ENCODE measurements at places on chromosomes 6 and 20.

- no peak for DNase-seq
These were observed 19.3 kb upstream of the TTK start for GRCh38 chr6:79985128-79985527.

GRCh38 chr6:101226677-101227135 is 166.8 kb upstream of the GRIK2 start:
- DNase-seq = no peak

GRCh38 chr6:73747289-73747688 is 51.3 kb downstream of the CD109 start:
- DNase-seq = no peak

DNA sequence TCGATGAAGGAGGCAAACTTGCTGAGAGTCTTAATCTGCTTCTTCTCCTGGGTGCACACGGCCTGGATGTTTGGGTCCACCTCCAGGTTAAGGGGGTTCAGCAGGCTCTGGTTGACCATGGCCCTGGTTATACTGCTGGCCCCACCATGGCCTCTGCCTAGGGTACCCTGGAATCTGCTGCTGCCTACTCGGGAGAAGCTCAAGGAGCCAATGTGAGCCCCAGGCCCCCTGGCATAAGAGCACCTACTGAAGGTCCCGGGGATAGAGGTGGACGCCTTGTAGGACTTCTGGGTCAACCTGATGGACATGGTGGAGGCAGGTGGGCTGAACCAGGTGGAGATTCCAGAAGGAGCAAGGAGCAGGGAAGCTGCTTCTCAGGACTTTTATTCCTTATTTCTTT is 17.9 kb upstream of the FKBP1C start:
- DNase-seq = no peak

DNA sequence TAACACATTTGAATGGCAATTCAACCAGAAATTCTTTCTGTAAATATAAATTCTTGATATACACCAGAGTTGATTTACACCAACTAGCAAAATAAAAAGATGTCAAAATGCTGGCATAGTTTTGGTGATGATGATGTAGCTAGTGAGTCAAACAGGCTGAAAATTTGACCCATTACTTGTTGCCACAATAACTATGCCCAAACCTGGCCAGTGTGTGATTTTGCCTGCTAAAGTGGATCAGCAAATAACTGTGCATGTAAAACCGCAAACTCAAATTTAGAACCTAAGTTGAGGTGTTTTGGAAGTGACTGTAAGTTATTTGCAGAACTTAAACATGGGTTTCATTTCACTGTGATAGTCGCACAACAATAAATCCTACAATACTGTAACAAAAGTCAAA is 125.9 kb downstream of the KIF6 start:
- no peak for DNase-seq

DNA sequence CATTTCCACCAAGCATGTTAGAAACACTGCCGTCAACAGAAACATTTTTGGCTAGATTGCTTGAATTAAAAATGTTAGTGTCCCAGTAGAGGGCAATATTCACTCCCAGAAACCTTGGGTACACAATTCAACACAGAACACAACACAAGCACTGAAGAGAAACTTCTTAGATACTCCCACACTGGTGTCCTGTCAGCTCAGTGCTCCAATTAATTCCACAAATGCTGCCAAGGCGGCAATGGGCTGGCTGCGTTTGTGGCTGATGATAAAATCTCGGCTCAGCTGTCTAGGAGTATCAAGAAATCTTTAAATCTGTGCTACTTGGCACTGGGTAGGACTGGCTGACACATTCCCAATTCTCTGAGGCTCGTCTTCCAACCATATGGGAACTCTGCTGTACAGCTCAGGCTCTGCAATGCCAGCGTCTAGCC is 39.3 kb downstream of the BEND3 start:
- DNase-seq = no peak

DNA sequence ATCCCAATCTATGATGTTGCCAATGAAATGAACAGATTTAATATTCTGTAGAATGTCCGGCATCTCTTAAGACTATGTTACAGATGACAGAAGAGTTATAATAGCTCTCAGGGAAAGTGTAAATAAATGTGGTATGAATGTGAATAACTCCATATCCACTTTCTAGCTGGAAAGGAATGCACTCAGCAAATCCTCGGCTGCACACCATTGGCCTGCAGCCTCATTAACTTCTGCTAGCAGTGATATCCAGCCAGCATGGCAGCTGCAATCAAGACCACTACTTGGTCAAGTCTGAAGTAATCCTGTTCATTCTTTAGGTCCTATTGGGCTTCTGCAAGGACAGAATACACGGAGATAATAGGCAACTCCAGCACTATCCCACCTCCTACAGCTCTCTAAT is 17.3 kb upstream of the MICA start:
- DNase-seq = no peak

- no peak for DNase-seq
These were observed 74.8 kb downstream of the JARID2 start for GRCh38 chr6:15320693-15321092.

DNA sequence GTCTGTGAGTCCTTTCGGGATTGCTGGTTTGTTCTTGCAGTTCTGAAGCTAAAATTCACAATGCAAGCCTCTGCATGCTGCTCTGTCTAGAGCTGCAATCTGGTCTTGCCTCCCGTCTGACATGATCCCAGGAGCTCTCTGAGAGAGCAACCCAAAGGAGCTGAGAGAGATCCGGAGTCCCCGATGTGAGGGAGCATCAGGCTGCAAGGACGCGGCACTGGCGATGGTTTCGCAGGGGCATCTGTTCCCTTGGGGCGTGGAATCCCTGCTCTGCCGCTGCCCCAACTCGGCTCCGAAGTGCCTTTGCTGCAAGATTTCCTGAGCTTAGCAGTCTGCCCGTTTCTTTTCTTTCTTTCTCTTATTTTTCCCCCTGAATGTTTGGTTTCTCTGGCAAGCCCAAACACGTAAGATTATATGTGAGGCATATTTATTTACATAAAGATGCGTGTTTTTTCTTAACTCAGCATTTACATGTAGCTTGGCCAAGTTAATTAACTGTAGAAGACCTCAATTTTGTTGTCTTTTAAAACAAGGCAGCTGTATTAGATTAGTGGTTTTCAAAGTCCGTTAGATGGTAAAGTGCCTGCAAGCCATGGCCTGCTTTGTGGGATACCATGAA is 873.0 kb downstream of the KIF16B start:
- DNase-seq = no peak

DNA sequence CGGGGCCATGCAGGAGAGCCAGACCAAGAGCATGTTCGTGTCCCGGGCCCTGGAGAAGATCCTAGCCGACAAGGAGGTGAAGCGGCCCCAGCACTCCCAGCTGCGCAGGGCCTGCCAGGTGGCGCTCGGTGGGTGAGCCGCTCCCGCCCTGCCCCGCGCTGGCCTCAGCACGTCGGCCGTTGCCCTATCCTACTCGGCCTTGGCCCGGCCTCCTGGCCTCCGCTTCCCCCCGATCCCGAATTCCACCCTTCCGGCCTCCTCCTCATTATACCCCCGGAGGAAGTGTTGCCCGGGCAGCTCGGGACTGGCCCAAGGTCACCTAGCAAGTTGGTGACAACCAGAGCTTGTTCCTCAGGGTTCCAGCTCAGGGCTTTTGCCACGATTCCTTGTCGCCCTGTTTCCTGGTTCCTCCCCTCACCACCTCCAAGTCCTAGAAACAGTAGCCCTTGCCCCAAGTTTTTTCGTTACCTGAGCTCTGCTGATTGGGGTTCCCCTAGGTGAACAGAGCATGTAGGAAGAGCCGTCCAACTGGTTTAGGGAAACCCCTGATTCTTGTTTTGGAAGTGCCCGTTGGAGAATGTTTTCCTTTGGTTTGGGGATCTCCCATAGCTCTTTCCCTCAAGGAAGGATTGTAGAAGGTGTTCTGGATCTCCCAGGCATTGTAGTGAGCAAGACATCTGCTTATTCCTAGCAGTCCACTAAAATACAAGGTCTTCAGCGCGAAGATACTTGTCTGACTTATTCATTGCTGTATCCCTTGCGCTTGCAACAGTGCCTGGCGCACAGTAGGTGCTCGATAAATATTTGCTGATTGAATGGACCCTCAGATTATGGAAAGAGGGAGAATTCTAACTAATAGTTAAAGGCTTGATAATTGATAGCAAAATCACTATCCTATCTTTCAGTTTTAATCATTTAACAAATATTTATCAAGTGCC is 641 bp downstream of the ARFGEF2 start:
- DNase-seq = no peak

GRCh38 chr6:56959938-56960337 is 5.0 kb downstream of the BEND6 start:
- DNase-seq = no peak

- no peak for DNase-seq
These were observed 78.7 kb upstream of the TMEM30A start for GRCh38 chr6:75363304-75363703.

DNA sequence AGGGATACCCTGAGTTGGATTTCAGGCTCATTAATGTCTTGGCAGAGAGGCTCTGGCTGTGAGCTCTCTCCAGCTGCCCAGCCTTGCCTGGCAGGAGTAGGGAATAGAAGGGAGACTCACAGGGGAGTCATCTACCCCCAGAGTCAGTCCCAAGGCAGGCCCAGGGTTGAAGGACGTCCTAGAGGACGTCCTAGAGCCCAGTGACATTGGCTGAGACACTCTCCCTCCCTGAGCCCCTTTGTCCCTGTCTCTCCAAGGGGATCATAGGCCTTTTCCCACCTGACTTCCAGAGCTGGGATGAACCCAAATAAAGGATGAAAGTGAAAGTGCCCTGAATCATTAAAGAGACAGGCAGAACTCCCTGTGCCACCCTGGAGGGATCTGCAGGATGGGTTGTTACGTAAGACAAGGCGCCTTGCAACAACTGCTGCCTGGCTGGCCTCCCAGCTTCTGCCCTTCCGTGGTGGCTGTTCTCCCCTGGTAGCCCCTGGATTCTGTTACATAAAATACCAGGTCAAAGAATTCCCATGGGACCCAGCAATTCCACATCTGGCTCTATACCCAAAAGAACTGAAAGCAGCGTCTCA is 53.6 kb upstream of the SIRPA start:
- DNase-seq = no peak

- no peak for DNase-seq
These were observed 12.9 kb upstream of the OCSTAMP start for GRCh38 chr20:46563170-46563859.

DNA sequence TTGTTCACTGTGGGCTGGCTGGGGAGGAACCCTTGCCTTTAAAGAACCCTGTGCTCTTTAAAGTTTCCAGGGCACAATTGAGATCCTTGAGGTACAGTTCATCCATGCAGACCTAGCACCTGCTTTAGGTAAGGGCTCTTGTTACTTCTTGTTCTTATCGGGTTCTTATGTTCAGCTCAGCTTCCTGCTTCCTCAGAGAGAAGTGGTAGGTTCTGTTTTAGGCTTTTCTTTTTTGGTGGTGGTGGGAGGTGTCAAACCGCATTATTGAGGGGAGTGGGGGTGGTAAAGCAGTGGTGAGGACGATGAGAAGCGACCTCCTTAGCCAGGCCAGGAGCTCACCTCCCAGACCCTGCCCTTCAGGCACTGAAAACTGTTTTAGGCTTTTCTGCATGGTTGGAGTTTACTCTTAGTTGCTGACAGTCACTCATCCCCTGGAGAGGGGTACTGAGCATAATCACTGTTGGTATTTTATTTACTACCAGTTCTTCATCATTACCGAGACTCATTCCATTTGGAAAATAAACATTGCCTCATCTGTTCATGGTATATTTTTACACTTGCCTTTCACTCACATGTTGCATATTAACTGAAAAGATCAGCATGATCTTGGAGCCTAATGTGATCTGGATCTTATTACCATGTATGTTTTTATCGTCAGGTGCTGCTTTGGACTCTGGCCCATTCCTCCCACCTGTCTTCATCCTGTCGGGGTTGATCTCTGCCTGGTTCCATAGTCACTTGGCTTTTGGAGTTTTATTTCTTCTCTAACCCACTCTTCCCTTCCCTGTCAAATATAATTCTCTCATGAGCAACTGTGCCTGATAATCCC is 35.4 kb downstream of the SLC16A10 start:
- no peak for DNase-seq

DNA sequence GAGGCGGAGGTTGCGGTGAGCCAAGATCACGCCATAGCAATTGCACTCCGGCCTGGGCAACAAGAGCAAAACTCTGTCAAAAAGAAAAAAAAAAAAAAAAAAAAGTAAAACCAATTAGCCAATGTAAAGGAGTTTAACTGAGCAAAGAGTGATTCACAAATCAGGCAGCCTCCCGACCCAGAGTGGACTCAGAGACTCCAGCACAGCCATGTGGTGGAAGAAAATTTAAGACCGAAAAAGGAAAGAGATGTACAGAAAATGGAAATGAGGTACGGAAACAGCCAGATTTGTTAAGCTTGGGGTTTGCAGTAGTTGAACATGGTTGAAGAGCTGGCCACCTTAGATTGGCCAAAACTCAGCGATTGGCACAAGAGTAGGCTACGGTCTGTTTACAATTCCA is 51.4 kb downstream of the ERMARD start:
- no peak for DNase-seq

DNA sequence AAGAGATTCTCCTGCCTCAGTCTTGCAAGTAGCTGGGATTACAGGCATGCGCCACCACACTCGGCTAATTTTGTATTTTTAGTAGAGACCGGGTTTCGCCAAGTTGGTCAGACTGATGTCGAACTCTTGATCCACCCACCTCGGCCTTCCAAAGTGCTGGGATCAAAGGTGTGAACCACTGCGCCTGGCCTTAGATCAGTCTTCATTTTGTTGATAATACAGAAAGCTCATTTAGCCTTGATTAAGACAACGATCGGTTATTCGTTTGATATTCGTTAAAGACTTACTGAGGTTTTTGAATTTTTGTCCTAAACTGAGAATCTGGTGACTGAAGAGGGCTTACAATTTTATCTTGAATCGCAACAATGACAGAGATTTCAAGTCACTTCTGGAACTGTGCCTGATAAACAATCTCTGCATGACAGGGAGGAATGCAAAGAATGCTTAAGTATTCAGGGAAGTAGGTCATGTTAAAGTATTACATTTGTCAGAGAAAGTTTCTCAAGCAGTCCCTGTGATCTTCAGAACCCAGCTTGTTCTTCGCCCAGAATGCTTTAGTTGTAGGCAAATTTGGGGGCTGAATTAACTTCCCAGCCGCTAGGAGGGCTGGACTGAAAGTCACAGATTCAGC is 14.8 kb downstream of the AKAP12 start:
- no peak for DNase-seq

DNA sequence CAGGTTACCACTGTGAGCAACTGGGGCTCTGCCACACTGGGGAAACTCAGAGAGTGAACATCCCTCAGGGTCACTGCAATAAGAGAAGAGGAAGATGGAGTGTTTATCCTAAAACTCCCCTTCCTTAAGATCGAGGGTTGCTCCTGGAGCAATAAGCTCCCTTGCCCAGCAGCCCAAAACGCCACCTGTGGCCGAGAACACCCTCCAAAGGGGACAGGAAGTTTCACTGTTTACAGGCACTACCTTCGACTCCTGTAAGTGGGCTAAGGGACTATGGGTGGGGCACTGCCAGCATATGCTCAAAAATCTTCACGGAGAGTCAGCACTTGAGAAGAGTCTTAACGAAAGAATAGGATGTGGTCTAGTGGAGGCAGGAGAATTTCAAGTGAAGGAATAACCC is 132.5 kb downstream of the FAXC start:
- no peak for DNase-seq

GRCh38 chr6:156659822-156660198 is 117.4 kb upstream of the ARID1B start:
- no peak for DNase-seq

Measured in activated CD4-positive, alpha-beta T cell treated with anti-CD3 and anti-CD28 coated beads for 24 hours (primary cell).